ENCODE measurements at places on chromosomes 5 and 9.

DNA sequence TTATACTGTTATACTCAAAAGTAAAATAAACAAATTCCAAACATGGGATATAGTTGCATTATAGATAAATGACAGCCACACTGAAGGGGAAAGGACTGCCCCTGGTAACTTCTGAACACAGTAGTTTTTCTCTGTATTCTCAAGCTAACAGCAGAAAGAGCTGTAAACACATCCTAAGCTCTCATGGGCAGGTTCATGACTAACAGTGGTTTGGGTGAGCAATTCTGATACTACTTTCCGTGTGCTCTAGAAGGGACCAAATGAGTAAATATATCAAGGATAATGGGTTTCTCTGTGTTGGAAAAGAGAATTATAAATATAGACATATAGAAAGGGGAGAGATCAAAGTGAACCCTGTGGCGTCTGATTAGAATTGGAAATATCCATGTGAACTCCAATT is 2.2 kb upstream of the LCN6 start:
- DNase-seq: no peak

DNA sequence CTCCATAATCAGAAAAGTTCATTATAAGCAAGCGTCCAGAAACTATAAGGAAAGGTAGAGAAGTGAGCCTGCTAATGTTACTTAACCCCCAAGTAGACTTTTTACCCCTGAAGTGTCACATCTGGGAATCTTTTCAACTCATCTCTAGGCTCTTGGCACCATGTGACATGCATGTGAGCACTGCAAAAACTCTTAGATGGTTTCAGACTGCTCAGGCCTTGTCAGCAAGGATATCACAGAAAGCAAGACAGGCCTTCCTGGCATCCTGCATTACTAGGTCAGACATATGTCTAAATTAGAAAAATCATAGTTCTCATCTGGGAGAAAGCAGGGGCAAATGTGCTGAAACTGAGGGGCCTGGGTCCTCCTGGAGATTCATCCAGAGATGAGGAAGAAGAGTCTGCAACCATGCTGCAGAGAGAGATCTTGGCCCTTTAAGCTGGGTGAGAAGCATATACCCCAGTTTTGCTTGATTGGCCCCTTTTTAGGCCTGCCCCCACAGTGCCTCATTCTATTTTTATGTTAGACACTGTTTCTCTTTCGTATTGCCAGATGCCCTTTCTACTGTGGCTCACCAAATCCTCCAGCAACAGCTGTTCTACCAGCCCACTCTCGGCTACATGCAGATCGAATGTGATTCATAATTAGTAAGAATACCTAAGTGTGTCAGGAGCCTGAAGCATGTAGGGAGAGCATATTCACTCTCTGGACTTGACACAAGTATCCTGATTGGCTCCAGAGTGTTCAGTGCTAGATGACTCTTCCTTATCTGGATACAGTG is 19.0 kb downstream of the TMEM8B start:
- DNase-seq: peak; percentile 88

GRCh38 chr9:68631811-68632210 is 73.2 kb upstream of the PIP5K1B start:
- DNase-seq: no peak

- no peak for DNase-seq
Measured at GRCh38 chr5:133382661-133383579, 229.4 kb downstream of the FSTL4 start.

DNA sequence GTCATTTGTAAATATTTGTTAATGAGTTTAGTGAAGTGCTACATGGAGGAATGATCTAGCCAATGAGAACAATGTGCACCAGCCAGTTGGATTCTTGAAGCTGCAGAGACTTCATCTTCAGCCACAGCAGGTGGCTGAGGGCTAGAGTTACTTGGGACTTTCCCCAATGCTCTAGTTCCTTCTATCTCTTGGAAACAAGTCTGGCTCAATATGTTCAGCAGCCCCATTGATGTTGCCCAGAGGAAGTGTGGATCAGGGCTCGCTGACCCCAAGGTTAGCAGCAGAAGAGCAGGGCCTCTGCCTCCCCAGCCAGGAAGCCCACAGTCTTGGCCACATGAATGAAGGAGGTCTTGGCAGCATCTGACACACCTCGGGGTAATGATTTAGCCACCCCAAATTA is 117.5 kb downstream of the SLC1A3 start:
- DNase-seq: no peak

- no peak for DNase-seq
Measured at GRCh38 chr9:5587024-5587423, 41.9 kb upstream of the RIC1 start.

GRCh38 chr5:67183859-67184258 is 12.7 kb downstream of the CD180 start:
- no peak for DNase-seq

DNA sequence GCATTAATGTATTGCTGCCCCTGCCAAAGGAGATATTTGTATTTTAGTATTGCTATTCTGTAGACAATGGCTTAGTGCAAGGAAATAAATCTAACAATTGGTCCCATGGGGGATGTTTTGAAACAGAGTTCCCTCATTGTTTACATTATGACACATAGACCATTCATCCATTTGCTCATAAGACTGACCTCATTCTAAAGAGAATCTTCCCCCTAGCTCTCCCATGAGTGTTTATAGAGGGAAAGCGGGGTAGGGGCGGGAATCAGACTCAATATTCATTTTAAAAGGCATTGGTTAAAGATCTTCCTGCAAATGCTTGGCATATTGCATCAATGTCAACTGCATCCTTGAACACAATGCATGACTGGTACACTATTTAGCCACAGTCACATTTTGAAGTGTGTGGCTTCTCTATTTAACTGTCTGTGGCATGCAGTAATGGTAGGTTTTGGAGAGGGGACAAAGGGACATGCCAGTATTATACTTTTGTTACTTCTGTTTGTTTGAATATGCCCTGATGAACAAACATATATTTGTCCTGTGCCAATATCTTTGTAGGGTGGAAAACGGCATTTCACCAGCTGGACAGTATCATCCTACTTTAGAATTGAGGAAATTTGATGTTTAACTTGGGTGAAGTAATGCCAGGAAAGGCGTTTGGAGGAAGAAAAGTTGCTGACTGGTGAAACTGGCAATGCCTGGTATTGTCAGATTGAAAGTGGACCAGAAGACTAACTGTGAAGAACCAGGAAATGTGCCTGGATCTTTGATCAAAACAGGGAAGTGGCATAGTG is 84.1 kb upstream of the MEGF10 start:
- no peak for DNase-seq

Measured in NCI-H1694 (cell line).